NCI-H2081 (cell line): ENCODE measurements at places on chromosomes 6 and 20.

DNA sequence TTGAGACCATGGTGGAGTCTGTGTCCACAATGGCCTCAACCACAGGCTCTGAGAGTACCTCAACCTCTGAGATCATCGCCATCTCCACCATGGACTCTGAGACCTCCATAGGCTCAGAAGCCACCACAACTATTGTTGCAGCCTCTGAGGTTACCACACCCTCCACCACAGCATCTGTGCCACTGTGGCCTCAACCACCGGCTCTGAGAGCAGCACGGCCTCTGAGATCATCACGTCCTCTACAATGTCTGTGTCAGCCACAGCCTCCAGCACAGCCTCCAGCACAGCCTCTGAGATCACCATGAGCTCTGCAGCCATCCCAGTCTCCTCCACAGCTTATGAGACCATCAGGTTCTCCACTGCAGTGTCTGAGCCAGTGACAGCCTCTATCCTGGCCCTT lies 19.4 kb upstream of the MUC21 start:
- no peak for DNase-seq

DNA sequence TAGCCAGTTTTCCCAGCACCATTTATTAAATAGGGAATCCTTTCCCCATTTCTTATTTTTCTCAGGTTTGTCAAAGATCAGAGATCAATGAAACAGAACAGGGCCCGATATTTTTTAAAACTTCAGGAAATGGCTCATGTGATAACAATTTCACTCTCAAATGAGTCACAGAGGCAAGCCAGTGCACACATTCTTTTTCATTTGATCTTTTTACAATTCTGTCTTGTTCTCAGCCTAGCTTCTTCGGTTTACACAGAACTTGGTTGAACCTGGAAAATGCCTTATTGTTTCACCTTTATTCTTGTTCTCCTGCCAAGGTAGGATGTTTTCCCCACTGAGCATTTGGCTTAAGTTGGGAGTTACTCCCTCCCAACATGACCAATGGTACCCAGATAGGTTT lies 258.9 kb downstream of the COL12A1 start:
- no peak for DNase-seq

GRCh38 chr6:74597266-74597665 lies 608.6 kb downstream of the COL12A1 start:
- DNase-seq = no peak

GRCh38 chr6:131995917-131996316 lies 44.7 kb upstream of the CCN2 start:
- DNase-seq = no peak

- peak; percentile 65 for DNase-seq
Observed at GRCh38 chr6:28134015-28134414, 7.7 kb upstream of the ZKSCAN8 start.

DNA sequence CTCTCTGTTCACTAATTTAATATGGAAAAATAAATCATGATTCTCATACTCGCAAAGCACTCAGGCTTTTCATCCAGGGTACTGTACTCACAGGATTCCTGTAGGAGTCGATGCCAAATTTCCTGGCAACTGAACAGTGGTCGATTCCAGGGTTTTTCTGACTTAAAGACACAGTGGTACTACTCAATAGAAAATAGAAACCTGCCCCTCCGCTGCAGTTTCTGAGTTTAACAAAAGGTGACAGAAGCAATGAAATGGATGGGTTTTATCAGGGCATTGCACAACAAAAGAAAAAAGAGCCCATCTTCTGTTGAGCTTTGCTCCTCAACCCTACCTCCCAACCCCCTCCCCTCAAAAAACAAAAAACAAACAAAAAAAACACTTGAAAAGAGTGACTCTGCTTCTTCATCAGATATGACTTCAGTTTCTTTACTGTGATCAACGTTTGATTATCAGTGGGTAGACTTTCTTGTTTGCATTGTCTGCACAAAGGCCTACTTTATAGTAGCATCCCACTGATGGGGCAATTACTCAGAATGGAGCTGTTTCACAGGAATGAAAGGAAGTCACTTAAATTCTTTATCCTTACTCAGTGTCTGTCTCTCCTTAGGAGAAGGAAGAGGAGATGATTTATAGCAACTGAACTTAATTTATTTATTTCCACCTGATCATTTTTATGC lies 96.2 kb upstream of the FOXO3 start:
- no peak for DNase-seq

GRCh38 chr6:96844530-96844929 lies 7.3 kb upstream of the GPR63 start:
- DNase-seq = no peak

DNA sequence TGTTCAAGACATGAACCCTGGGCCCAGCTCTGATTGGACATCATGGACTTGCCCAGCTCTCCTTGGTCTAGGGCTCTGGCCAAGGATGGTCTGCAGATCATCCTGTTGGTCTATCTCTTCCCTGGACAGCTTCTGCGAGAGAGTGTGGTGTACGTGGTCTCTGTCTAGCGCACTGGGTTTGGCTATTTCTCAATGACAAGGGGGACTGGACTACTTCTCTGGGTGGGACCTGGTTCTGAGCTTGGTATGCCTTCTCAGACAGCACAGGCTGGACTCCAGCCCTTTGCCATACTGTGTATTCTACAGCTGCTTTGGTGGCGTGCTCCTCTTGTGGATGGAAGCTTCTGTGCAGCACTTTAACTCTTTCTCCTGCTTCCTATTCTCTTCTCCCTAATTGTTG lies 8.5 kb upstream of the RAET1E start:
- no peak for DNase-seq

DNA sequence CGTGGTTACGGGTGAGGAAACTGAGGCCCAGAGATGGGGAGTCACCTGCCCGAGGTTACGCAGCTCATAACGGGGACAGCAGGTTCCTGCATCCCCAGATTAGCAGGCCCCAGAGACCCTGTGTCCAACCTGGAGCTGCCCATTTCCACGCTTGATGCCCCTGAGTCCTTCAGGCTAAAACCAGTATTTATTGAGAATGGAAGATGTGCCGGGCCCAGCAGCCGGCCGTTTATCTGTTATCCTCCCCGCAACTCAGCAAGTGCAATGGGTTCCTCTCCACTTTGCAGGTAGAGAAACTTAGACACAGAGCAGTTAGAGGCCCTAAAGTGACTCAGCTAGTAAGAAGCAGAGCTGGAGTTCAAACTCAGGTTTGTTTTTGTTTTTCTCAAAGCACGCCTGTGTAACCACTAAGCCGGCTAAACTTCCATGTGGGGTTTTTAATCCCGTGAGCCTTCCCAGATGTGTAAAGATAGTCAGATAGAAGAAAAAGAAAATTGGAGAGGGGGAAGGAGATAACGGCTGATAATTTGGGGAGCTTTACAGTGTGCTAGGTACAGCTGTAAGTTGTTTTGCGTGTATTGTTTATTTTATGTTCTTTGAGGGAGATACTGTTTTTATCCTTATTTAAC lies 775 bp downstream of the PFDN4 start:
- no peak for DNase-seq

GRCh38 chr20:4170621-4171537 lies 155.5 kb upstream of the RNF24 start:
- no peak for DNase-seq

- DNase-seq = no peak
Observed at GRCh38 chr20:63693733-63694583, 2.5 kb upstream of the TNFRSF6B start.

DNA sequence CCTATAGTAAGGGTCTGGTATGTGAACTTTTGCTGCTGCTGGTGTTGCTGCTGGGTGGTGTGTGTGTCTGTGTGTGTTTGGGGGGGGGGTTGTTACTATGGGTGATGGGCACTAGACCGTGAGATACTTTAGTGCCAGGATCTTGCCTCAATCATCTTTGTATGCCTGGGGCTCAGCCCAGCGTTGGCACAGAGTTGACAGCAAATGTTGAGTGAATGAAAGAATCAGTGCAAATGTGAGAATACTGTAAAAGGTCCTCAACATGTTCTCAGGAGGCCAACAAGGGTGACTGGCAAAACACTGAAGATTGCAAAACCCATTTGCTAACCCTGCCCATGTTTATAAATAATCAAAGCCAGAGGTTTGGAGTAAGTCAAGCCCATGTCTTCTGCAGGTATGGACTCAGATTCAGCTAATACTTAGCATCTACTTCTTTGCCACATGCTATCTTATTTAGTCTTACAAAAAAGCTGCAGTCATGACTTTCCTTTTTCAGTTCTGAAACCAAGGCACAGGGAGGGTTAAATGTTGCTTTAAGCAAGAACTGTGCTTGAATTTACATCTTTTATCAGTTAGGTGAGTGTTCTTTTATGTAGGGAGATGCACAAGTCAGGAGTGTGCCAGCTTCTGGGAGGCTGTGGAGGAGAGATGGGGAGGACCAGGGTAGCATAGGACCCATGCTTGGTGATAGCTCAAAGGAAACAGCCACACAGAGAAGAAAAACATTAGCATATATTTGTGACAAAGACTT lies 125.3 kb upstream of the SPACA1 start:
- DNase-seq = no peak

DNA sequence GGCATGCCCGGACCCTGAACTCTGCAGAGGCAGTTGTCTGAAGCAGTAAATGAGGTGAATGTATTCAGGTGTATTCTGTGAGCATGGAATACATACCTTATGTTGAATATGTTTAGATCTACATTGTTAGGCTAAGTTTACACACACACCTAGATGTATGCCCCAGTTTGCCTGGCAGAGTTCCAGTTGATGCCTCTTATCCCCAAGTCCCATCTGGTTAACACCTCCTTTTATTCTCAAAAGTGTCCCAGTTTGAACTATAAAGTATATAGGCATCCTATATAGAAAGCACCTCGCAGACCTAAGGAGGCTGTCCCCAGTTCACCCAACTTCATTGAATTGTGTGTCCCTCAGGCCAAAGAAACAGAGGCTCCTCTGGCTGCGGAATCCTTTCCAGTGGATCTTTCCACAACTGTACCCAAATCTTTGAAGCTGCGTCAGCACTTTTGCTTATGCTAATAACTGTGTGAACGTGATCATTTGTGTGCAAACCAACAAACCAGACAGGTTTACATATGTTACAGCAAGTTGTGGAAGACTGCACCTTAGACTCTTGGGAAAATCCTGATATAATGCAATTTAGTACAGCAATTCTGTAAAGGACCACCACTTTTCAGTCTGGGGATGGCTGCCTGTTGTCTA lies 4.8 kb upstream of the DHX35 start:
- DNase-seq = no peak

- no peak for DNase-seq
Observed at GRCh38 chr20:63022501-63022900, 15.7 kb upstream of the BHLHE23 start.

DNA sequence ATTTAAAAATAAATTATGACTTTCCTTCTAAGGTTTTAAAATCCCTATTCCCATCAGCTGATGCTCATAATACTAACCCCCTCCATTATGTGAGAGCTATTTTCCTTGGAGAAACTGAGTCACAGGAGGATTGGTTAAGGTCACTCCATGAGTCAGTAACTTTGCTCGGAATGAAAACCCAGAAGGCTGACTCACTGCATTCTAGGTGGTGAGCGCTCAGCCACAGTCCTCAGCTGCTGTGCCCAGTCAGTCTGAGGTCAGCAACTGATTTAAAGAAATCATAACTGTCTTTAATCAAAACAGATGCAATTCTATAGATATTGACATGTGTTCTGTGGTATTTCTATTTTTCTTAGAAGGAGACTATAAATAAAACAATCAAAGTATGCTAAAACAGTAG lies 359.2 kb downstream of the GJA1 start:
- DNase-seq = no peak

GRCh38 chr20:33023439-33024242 lies 7.8 kb upstream of the BPIFB6 start:
- DNase-seq = no peak

GRCh38 chr6:13952101-13952500 lies 27.3 kb downstream of the RNF182 start:
- no peak for DNase-seq

- DNase-seq = no peak
Observed at GRCh38 chr6:26306232-26306631, 58.8 kb upstream of the BTN3A2 start.

DNA sequence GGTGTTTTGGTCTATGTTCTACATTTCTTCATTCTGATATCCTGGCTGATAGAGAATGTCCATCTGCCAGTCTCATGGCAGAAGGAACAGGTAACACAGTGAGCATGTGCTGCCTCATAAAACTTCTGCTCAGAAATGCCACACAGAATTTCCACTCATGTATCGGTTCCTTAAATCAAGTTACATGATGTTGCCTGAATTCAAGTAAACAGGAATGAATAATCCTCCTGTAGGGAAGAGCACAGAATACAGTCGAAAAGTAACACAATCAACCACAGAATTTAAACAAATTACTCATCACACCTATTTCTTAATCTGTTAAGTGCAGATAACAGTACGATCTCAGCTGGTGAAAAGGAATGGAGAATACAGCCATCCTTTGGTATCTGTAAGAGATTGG lies 74.7 kb downstream of the FAM217A start:
- DNase-seq = no peak

DNA sequence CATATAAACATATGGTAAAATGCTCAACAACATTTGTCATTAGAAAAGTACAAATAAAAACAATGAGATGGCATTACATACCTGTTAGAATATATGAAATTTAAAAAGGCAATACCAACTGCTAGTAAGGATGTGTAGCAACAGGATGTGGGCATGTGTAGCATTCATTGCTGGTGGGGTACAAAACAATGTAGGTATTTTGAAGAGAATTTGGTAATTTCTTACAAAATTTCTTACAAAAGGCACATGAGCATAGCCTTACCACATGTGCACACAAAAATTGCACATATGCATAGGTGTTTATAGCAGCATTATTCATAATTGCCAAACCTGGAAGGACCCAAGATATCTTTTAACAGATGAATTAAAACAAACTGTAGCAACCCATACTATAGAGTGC lies 1355.1 kb upstream of the CITED2 start:
- no peak for DNase-seq

GRCh38 chr6:67775333-67775732 lies 859.7 kb upstream of the ADGRB3 start:
- no peak for DNase-seq

DNA sequence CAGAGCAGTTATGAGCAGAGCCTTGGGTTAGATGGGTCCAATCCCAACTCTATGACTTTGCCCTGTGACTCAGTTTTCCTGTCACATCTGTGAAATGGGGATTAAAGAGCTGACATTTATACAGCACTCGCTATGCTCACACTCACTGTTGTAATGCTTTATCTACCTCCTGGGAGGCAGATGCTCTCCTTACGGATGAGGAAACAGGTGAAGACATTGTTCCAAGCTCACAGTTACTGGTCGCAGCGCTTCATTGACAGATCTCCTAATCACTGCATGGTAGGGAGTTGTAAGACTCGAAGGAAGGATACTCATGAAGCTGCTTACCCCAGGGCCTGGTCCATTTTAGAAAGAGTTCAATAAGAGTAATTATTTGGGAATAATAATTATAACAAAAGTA lies 2.9 kb upstream of the MYLK2 start:
- DNase-seq = no peak

DNA sequence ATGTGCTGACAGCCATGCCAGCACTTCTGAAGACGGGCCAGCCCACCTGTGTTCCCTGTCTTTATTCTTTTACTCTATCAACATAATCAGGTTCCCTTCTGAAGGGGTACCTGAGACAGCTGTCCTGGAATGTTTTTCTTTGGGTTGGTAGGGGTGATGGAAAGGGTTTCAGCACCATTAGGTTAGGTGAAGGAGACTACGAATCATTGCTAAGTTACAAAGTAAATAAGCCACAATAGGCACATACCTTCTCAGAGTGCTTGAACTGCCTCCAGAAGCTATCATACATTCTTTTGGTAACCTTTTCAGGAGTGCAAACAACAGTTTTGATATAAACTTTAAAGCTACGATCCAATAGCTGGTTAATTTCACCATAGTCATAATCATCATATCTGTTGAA lies 106.3 kb downstream of the SESN1 start:
- no peak for DNase-seq
